Epithelial cell of proximal tubule (primary cell): ENCODE measurements at places on chromosomes 1 and 21. TPM values are rescaled to one million over a fixed set of nuclear protein-coding genes. Genes with fewer than 3 reads are reported as not detected.

DNA sequence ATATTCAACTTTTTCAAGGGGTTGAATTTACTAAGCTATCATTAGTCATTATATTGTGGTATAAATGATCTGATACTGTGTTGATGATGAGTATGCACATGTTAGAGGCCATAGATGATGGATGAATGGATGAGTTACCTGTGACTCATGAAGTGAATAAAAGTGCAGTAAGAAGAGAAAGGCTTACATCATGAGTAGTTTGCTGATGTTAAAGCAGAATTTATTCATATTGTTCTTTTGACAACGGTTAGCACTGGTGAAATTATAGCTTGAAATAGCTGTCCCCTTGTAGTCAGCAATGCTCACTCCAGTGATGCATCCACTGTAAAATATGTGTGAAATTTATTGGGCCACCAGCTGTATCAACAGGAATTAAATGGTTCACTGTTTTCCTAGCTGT is 541.0 kb upstream of the ZRANB2 start:
- DNase-seq: no peak

GRCh38 chr1:46673749-46674182 is 2.1 kb downstream of the TEX38 start:
- DNase-seq: no peak

- DNase-seq: no peak
These were observed 13.7 kb upstream of the VPS45 start for GRCh38 chr1:150053926-150054325.

The KLHDC7A gene
- total RNA-seq: 0.98 and 1.6 TPM in 2 replicates
